ENCODE measurements at places on chromosomes 7 and 10.

- DNase-seq, result no peak
Measured at GRCh38 chr7:99371376-99371920, 3.1 kb upstream of the ARPC1B start.

- DNase-seq, result no peak
Measured at GRCh38 chr7:99943641-99944496, 14.4 kb upstream of the GJC3 start.

DNA sequence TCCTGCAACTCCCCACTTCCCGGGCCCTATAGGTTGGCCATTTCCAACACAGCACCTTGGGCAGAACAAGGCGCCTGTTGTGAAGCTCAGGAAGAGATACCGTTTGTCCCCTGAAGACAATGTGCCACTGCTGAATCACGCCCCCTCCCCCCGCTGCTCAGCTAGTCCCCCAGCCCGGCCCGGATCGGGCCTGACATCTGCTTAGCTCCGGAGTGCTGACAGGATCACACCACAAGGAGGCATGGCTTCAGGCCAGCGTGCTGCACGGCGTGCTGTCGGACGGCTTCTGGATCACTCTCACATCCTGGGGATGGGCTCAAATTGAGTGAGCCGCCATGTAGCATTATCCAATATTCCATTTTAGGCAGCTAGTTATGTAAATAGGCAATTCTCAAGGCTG lies 62.1 kb upstream of the EFCAB10 start:
- DNase-seq, result no peak

DNA sequence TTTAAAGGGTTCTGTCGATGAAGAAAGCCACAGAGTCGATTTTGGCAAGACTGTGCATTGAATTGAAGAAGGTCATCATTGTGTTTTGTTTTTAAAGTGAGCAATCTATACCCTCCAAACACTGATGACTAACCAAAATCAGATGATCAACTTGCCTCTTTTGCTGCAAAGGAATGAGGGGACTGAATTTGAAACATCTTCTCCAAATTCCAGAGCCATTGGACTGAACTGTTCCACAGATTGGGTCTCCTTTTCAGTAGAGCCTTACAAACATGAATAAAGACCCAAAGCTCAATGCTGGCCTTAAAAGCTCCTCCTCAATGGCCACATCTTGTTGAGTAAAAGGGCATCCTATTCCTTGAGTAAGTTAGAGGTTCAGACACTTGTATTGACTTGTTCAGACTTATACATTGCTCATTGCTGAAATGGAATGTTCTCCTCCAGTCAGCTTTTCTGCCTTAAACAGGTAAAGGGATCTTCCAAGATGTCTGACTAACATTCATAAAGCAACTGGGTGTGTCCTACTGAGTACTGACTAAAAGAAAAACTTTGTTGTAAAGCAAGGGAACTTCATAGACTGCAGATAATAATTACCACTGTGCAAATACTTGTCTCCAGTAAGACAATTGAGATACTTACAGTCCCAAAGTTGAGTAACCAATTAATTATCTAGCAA lies 630.6 kb downstream of the KCNMA1 start:
- DNase-seq, result no peak

Data from GM12892 (cell line).